ENCODE measurements at places on chromosomes 1 and 21.

DNA sequence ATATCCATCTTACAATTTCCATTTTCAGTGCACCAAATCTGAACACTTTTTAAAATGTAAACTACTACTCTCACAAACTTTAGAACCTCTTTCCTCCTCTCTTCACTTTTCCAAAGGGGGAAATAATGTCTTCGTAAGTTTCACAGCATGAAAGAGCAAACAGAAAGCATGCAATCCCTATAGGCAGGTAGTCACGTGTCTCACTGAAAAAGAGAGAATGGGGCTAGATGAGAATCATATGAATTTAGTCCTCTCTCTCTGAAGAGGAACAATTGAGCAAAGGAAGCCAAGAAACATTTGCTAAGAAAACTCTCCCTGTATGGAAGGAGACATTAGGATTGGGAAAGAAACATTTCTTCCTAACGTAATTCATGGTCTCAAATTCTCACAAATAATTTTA is 613.9 kb downstream of the PLA2G4A start:
- no peak for DNase-seq

- no peak for DNase-seq
Measured at GRCh38 chr1:92123868-92124267, 43.7 kb downstream of the BTBD8 start.

DNA sequence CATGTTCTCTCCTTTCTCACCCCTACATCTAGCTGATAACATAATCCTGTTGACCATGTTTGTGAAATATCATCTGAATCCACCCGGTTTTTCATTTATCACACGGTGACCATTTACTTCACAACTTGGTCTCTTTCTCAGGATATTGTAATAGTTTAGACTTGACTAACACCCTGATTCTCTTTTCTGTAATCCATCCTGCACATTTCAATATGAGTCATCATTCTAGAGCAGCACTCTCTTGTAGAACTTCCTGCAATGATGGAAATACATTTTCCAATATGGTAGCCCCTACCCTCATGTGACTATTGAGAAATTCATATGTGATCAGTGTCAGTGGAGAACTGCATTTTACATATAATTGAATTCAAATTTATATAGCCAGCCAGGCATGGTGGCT is 2.3 kb upstream of the JAM2 start:
- DNase-seq: no peak

GRCh38 chr1:11920239-11920903 is 5.9 kb downstream of the KIAA2013 start:
- no peak for DNase-seq

GRCh38 chr1:59176471-59176870 is 120.4 kb upstream of the FGGY start:
- no peak for DNase-seq

DNA sequence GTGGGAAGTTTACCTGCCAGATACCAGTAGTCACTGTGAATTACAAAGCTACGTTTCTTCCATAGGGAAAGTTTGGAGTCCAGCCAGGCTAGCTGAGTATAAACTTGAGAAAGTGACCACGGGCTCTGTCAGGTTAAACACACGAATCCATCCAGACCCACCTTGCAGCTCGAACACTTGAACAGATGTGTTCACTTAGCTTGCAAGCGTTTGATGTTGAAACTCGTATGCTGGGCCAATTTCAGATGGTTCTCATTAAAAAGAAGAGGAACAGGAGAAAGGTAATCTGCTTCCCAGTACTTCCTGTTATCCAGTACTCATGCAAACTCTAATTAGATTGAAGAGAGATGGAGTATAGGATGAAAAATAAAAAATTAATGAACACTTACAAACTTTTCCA is 636.4 kb downstream of the SMYD3 start:
- DNase-seq: no peak

GRCh38 chr1:83717785-83718184 is 281.1 kb downstream of the TTLL7 start:
- no peak for DNase-seq

GRCh38 chr1:47953661-47954060 is 43.5 kb downstream of the TRABD2B start:
- no peak for DNase-seq

DNA sequence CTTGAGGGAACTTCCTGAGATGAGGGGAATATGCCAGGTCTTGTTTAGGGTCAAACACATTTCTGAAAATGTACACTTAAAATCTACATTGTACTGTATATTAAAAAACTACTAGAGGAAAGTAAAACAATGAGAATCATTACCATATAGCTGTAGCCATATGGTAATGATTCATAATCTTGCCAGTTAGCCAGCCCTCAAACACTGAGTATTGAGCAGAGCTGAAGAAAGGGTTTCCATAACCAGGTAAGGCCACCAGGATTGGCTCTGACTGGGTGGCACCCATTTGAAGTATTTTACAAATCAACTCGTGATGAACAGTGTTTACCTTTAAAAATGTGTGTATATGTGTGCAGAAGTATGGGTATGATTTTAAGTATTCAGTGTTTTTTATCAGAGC is 226.7 kb downstream of the SLC45A1 start:
- DNase-seq: no peak

GRCh38 chr21:33330726-33331125 is 6.0 kb downstream of the IFNAR1 start:
- DNase-seq: no peak

DNA sequence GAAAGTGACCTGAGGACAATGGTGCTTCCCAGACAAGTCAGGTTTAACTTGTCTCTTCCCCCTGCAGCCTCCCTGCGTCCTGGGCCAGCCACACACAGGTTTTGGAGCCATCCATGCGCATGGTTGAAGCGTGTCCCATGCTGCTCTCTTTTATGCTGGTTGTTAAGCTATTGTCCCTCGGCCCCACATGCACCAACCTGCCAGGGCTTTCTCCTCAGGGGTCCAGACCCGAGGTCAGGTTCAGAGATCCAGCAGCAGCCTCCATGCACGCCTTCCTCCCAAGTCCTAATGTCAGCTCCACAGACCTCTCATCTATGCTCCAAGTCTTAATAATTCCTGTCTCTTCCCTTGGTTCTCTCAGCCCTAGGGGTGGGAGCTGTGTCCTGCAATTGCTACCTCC is 1.6 kb downstream of the ABCA4 start:
- DNase-seq: no peak

- DNase-seq: no peak
Measured at GRCh38 chr1:19689085-19689757, 24.5 kb downstream of the HTR6 start.

- DNase-seq: no peak
Measured at GRCh38 chr1:40267767-40268187, 9.7 kb downstream of the ZMPSTE24 start.

GRCh38 chr1:49102752-49103151 is 326.1 kb upstream of the BEND5 start:
- no peak for DNase-seq

GRCh38 chr1:27341525-27342252 is at the start of gene SYTL1:
TSS of gene SYTL1 (plus strand) at chr1:27342022. CDS start at chr1:27345335, 3,313 bp downstream.
- no peak for DNase-seq

- no peak for DNase-seq
Measured at GRCh38 chr1:244757091-244757939, 78.1 kb upstream of the COX20 start.

- no peak for DNase-seq
Measured at GRCh38 chr1:189084811-189085210, 1392.9 kb downstream of the BRINP3 start.

DNA sequence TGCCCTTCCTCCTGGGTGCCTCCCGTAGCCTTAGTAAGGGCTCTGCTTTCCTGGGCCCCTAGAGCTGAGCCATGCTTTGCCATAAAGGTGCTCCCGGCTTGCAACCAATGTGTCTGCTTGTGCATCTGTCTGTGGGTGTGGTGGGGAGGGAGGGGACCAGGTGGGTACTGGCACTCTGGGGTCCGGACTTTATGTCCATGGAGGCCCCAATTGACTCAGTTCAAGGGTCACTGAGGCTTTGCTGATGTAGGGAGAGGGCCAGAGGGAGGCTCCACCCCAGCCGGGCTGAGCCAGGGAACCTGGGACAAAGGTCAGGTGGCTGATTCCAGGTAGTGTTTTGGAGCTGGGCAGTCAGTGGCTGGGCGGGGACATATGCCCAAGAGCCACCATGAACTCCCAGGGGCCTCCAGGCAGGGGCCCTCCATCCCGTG is 15.0 kb downstream of the TNFRSF25 start:
- no peak for DNase-seq

GRCh38 chr1:207031632-207032264 is 808 bp downstream of the C1orf116 start:
- no peak for DNase-seq

GRCh38 chr21:25836396-25836795 is 101.6 kb downstream of the GABPA start:
- DNase-seq: no peak

DNA sequence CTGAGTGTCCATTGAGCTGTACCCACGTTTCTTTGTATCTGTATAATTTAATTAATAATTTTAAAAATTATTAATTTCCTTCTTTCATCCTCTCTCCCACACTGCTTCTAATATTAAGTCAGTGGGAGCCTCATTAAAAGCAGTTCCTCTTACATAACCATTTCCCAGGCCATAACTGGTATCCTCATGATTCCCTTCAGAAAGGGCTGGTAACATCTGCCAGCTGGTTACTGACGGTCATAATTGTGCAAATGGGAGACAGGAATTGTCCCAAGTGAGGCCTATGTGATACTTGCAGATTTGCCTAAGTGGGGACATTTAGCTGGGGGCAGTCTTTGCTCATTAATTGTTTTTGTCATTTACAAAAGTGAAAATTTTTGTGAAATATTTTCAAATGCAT is 69.0 kb upstream of the SPAG17 start:
- no peak for DNase-seq

DNA sequence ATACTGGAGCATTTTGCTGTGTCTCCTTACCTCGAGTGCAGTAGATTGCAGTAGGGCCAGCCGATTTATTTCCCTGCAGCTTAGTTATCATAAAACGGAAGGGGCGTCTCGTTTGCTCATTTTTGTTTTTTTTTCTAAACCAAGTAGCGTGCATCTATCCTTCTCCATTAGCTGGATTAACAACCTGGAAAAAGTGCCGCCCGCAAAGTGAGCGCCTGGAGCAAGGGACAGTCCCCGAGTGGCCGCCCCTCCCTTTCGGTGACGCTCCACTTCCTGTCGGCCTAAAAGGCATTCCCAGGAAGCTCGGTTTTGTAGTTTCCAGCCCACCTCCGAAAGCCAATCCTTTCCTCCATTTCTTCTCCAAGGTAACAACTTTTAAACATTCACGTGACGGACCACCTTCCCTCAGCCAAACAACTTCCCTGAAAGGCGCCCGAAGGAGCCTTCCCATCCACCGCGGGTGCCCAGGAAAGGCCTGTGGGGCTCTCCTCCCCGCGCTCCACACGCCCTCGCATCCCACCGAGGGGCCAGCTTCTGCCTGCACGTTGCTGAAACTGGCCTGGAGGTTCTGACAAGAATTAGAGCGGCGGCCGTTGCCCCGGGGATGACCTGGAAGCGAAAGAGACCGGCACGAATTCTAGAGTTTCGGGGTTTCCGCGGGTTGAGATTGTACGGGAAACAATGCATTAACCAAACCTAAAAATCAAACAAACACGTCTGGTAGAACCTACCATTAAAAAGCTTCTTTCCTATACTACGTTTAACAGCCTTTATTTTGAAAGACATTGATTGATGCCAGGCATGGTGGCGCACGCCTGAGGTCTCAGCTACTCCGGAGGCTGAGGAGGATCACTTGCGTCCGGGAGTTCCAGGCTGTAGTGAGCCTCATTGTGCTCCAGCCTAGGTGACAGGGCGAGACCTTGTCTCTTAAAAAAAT is at the start of gene EXTL2:
Gene EXTL2, minus strand, starts transcription at position 240 of the 937 bp plus-strand sequence. CDS start 6,085 bp downstream, outside the sequence.
- peak; percentile 3 for DNase-seq

DNA sequence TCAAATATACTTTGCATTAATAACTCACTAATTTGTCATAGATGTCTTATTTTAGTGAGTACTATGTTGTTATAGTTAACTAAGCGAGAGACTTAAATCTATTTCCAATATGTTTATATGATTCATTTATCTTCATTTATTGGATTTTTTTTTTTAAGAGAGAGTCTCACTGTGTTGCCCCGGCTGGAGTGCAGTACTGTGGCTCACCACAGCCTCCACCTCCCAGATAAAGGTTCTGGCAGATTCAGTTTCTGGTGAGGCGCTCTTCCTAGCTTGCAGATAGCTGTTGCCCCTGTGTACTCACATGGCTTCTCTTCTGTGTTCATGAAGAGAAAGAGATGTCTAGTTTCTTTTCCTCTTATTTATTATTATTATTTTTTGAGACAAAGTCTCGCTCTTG is 43.9 kb downstream of the SNRPE start:
- DNase-seq: no peak

GRCh38 chr1:30986755-30987154 is 78.2 kb upstream of the SDC3 start:
- DNase-seq: no peak

GRCh38 chr1:47675721-47676120 is 237.9 kb downstream of the FOXD2 start:
- DNase-seq: no peak

DNA sequence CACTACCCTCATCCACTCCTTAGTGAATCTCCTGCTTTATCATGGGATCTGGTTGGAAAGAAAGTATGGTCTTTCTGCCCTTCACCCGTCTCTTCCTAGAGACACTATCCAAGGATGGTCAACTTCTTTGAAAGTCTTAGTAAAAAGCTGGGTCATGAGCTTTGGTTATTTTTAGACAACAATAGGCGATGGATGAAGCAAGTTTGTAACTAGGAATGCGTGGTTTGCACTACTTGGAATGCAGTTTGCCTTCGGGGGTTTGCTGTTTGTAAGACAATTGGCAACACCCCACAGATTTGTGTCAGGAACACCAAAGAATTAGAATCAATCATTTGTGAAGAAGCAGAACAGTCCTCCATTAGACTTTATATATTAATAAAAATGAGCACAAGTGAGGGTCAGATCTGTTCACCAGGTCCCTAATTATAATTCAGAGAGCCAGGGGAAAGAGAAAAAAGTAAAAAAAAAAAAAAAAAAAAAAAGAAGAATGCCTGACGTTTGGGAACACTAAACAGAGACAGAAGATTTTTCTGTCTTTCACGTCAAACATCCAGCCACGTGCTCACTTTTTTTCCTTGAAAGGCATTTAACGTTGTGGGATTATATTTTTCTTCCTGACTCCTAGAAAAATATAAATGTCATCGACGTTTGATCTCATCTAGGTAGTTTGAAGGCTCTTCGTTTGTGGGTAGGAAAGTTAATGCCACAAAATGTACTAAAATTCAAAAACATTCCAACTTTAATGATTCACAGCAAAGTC is 60.7 kb upstream of the BTG3 start:
- DNase-seq: no peak

DNA sequence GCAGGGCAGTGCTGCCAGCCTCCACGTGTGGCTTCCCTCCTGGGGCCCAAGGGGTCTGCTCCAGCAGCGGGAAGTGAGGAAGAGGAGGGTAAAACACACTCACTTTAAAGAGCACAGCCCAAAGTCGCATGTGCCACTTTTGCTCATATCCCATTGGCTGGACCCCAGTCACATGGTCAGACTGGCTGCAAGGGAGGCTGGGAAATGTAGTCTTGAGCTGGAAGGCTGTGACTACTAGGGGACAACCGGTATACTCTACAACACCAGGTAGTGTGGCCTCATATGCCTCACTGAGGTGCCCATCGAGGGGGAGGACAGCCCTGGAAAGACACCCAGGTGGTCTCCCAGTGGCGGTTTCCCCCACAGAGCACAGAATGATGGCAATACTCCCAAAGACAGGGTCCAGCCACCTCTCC is 45.2 kb downstream of the CAMK2N1 start:
- no peak for DNase-seq

- no peak for DNase-seq
Measured at GRCh38 chr1:18597160-18598042, 33.2 kb upstream of the PAX7 start.

GRCh38 chr1:87556326-87556725 is 227.6 kb downstream of the LMO4 start:
- no peak for DNase-seq

Data from esophagus squamous epithelium (tissue), 5 donors.